Cardiac ventricle fibroblast (primary cell): ENCODE measurements at places on chromosomes 2 and 18. TPM values are rescaled to one million over a fixed set of nuclear protein-coding genes. Genes with fewer than 3 reads are reported as not detected.

The SETBP1 gene
- total RNA-seq, result 7.4 and 7.6 TPM in 2 replicates

The IDH1 gene
- total RNA-seq, result 50.9 and 57.2 TPM in 2 replicates

The SULT1C2 gene
- total RNA-seq, result not detected in 2 replicates

The SEMA4C gene
- total RNA-seq, result 20.3 and 26.8 TPM in 2 replicates

The TUBA3E gene
- total RNA-seq, result not detected in 2 replicates

The REEP1 gene
- total RNA-seq, result not detected in 2 replicates

The PSTPIP2 gene
- 2.4 and 2.5 TPM in 2 replicates for total RNA-seq

The REG3A gene
- total RNA-seq, result not detected in 2 replicates

The KDSR gene
- total RNA-seq, result 34.8 and 36.8 TPM in 2 replicates

The ST6GAL2 gene
- total RNA-seq, result 2.7 and 4.7 TPM in 2 replicates

The AGXT gene
- not detected in 2 replicates for total RNA-seq

The TWIST2 gene
- 94.5 and 105 TPM in 2 replicates for total RNA-seq

The CAPN14 gene
- total RNA-seq, result not detected in 2 replicates

The ONECUT2 gene
- under 0.01 TPM in 1 of 2 replicates, not detected in the other for total RNA-seq

The AOX1 gene
- total RNA-seq, result 104 and 109 TPM in 2 replicates

The ERFE gene
- 3.9 and 9.2 TPM in 2 replicates for total RNA-seq

The COBLL1 gene
- 0.24 and 1.1 TPM in 2 replicates for total RNA-seq
